ENCODE measurements at places on chromosomes 1 and 21.
A peak's percentile ranks its signal among the peaks of the same experiment; 100 is the strongest.

- no peak for DNase-seq
These were observed 64.9 kb upstream of the KRTAP19-8 start for GRCh38 chr21:31103163-31103562.

DNA sequence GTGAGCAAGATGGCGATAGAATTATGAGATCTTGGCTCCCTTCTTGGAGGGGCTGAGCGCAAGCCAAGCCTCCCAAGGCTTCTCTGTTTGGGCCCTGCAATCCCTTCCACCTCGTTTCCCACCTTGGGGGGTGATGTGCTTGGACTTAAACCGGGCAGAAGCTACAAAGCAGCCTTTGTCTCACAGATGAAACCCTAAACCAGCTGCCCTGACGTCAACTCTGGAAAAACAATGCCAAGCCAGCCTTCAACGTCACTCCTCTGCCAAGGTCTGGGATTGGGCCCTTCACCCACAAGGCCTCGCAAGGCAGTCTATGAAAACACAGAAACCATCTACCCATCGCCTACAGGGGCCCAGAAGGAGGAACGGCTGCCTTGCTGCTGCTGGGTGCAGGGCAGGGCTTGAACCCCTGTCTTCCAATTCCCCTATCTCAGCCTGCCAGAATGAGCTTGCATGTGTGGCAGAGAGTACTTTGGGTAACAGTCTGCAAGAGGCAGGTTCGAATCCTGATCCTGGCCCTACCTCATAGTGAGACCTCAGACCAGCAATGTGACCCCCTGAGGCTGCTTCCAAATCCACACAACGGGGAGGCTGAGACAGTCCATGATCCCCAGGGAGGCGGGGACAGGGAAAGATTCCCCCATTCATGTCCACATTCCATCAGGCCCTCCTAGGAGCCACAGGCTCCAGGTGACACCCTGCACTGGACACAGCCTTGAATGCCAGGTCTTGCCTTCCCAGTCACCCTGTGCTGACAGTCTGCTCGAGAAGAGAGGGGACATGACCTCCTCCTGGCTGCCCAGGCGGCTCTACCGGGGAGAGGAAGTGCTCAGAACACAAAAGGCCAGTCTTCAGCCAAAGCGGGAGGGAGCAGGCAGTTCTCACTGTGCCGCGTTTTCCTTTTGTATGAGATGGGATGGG is 15.0 kb downstream of the IFFO2 start:
- peak; percentile 82 for DNase-seq

DNA sequence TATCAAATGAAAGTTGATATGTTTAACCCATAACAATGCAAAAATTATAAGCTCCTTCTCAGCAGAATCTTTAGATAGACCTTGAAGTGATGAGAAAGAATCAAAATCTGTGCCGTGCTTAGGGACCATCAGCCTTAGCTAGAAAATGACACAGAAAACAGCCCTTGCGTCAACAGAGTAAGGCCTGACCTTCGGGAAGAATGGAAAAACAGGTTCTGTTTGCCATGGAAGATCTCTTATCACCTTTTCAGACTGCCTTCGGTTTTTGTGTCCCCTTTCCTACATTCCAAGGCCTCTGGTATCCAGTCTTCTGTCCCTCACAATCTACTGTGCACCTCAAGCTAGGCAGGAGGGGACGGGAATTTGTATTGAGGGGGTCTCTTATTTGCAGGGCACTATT is 37.6 kb upstream of the DPT start:
- DNase-seq: no peak

DNA sequence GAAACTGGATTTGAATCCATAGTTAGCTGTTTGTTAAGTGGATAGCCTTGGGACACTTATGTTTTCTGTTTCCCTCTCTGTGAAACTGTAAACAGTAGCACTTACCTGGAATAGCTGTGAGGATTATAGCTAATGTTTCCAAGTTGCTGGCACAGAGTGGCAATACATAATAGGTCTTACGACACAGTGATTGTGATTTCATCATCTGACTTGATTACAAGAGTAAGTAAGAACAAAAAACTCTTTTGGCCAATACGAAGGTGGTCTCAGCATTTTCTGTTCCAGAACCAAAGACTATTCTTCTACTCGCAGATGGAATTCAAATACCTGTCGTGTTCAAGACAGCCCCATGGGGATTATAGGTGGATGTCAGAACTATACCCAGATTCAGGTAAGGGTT is 2.1 kb downstream of the C8B start:
- no peak for DNase-seq

- no peak for DNase-seq
These were observed 486.6 kb downstream of the KIF26B start for GRCh38 chr1:245641384-245641783.

DNA sequence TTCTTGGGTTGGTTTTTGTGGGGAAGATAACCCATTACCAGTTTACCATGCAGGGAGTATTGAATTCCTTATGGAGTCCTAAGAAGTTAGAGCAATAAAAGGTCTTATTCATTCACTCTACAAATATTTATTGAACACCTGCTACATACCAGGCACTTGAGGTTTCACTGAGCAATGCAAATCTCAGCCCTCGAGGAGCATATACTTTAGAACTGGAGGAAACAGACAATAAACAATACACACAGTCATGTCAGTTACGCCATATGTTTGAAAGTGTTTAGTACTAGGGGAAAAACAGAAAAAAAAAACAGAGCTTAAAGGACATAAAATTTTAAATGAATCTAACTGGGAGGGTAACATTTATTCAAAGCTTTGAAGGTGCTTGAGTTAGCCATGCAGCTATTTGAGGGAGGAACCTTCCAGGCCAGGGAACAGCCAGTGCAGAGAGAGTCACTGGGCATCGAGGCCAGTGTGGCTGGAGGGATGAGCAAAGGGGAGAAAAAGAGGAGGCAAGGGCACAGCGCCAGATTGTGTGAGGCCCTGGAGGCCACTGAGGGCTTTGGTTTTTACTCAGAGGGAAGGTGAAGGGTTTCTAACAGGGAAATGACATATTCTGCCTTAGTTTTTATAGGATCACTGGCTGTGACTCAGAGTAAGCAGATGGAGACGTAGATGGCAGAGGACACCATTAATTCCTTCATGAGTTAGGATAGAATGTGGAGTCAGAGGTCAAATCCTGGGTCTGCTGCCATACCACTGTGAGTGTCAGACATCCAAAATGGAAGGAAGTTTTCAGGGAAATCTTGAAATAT is 32.7 kb downstream of the C1orf21 start:
- no peak for DNase-seq
